GM19239 (cell line): ENCODE measurements at places on chromosomes 3 and 15.

- DNase-seq: no peak
Measured at GRCh38 chr3:127035677-127036076, 52.8 kb downstream of the PLXNA1 start.

DNA sequence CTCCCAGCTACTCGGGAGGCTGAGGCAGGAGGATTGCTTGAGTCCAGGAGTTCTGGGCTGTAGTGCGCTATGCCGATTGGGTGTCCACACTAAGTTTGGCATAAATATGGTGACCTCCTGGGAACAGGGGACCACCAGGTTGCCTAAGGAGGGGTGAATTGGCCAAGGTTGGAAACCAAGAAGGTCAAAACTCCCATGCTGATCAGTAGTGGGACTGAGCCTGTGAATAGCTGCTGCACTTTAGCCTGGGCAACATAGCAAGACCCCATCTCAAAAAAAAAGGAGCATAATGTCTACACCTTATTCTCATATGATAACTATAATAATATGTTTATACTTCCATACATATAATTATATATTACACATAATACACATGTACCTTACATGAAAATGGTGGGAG is 6.1 kb upstream of the GLB1 start:
- DNase-seq: no peak

DNA sequence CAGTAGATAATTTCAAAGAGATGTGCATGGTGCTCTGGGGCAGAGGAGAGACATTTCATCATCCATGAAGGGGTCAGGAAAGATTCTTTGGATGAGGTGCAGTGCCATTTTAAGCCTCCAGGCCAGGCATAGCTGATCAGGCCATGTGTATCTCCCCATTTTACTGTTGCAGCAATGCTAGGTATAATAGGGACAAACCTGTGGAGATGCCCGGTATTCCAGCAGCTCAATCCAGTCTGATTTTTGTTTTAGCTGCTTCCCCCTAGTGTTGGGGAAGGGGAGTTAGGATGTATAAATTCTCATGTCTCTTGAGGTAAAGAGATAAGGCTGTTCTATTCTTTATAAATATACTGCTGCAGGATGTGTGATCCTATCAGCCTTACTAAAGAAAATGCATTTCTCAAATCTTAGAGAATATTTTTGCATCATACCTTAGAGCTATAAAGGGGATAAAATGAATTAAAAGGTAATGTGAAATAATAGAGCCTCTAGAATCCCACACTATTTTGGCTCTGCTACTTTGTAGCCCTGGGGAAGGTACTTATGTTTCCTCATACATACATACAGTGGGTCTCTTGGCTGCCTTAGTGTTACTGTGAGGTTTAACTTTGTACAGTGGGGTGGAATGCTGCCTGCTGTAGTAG is 5.2 kb downstream of the CDV3 start:
- no peak for DNase-seq

- DNase-seq: no peak
Measured at GRCh38 chr3:97680210-97680609, 84.3 kb upstream of the ARL6 start.

- DNase-seq: no peak
Measured at GRCh38 chr3:190319660-190320059, 2.6 kb downstream of the CLDN1 start.

GRCh38 chr15:51874751-51875644 is 45.5 kb downstream of the TMOD3 start:
- no peak for DNase-seq

DNA sequence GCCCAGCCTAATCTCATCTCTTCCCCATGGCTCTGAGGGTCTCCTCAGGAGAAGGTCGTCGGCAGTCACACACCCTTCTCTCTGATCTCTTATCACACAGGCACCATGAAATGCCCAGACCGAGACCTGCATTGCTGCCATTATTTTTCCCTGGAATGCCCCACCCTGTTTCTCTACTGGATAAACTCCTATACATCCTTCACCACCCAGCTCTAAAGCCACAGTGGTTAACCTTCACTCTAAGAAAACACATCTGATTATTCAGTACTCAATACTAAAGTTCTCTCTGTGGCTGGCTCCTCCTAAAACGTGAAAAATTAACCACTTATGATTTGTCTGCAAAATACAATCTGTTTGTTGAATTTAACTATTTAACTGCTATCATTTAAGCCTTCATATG is 43.3 kb downstream of the RORA start:
- DNase-seq: no peak

DNA sequence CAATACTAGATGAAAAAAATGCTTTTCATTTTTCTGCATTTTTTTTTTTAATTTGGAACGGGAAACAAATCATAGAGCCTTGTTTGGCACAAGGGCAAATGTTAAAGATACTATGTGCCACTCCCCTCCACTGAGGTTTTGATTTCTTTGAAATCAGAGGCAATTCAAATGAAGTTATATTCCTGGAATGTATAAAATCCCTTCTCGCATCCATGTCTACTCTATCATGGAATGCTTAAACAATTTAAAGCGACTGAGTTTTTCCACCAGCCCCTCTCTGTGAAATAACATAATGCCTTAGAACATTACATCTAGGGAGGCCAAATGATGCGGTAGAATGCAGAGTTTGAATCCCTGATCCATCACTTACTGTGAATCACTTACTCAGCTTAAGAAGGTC is 69.7 kb downstream of the FMN1 start:
- no peak for DNase-seq
